ENCODE measurements at places on chromosomes 12 and 14.

DNA sequence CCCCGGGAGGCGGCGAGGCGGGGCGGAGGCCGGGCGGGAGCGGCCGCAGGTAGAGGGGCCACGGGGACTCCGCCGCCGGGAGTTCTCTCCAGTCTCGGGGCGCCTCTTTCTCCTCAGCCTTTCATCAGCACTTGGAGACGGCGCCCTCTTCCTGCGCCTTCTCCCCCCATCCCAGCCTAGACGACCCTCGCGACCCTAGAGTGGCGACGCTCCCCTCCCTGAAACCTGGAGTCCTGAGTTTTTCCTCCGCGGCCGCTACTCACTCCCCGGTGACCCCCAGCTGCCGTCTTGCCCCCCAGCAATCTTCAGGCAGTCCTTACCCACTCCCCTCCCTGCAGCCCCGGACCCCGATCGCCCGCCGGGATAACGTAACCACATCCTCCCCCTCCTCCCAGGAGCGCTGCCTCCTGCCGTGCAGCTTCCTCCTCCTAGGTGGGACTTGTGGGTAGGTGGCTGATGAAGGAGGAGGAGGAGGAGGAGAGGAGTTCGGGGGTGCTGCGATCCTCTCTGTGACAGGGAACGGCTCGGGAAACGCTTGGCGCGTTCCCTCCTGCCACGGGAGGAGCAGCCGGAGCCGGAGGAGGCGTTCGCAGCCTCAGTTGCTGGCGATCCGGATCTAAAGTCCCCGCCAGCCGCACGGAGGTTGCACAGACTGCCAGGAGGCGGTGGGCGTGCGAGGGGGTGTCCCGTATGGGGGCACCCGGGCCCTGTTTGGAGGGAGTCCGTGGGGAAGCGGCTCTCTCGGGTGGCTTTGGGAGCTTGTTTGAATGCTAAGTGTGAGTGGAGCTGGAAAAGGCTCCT is 891 bp downstream of the PLEKHA5 start:
- DNase-seq: peak; percentile 2

DNA sequence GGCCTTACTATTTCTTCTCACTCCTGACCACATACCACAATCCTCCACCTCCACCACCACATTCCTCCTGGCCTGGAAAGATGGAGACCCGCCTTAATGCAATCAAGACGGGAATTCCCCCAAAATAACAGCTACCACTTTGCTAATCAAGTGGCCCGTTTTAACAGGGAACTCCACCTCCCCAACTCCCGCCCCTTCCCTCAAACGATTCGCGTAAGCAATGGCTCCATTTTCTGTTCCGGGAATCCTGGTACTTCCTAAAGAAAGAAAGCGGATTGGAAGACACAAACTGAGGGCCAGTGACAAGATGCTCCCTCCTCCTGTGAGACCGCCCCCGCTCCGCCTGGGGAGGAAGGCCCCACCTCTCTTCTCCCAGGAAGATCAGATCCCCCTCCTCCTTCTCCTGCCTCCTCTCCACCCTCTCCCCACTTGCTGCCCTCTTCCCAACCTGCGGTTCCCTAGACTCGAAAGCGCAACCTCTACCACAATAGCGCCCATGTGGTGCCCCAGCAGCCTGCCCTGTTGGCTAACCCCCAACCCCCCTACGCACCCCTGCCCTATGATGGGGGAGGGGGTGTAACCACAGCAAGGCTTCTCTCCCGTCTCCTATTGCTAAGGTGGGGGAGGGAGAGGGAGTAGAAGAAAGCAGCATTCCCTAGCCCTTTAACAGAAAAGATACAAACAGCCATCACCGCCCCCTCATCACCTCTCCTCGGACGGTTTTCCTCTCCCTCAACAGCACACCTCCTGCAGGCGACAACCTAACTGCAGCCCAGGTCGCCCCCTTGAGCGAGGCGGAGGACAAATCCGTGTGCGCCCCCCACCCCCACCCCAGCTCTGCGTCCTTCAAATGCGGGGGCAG is 777 bp downstream of the ARF3 start:
- no peak for DNase-seq

GRCh38 chr12:16020031-16020430 is 108.9 kb downstream of the DERA start:
- DNase-seq: no peak

DNA sequence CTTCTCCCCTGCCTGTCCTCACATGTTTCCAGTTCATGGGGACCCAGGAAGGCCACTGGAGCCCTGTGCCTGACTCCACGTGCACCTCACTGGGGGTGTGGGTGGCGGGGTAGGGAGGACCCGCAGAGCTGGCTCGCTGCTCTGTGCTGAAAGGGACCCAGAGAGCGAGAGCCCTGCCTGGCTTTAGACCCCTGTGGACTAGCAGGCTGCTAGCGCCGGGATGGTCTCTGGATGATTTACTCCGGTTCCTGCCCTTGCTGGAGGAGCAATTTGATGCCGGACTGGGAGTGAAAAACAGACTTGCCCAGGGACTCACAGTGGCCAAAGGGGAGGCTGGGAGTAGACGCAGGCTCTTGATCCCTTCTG is 49.0 kb downstream of the NTF3 start:
- no peak for DNase-seq

DNA sequence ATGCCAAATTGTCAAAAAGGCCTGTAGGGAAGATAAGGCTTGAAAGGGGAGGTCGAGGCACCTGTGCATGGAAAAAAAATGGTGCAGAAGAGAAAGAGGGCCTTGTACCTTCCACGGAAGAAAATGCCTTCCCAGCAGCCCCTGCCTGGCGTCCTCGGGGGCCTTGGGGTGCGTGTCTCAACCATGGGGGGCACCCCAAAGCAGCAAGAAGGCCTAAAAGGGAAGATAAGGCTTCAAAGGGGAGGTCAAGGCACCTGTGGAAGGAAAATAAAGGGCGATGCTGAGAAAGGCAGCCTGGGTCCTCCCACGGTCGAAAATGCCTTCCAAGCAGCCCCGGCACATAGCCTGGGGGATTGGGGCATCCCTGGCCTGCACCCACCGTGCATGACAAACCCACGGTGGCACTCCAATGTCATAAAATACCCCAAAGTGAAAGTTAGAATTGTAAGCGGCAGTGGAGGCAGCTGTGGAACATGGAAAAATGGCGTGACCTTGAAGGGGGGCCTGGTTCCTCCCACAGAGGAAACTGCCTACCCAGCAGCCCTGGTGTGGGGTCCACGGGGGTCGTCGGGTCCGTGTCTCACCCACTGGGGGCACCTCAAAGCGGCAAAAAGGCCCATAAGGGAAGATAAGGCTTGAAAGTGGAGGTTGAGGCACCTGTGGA is 275.0 kb downstream of the ALG10 start:
- no peak for DNase-seq

DNA sequence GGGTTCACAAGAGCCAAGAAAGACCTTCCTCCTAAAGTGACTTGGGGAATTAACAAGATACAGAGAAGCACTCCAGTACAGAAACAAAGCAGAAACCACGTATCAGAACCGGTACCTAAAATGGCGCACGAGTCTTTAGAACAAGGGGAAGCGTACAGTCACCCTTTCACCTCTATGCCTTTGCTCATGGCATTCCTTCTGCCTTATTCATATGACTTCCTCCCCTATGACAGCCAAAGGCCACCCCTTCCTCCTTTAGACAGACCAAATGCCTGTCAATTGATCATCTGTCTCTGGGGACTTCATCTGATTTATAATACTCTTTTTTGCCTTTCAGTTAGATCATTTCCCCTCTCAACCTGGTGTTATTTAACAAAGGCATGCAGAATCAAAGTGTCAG is 89.5 kb upstream of the OSBPL8 start:
- no peak for DNase-seq

GRCh38 chr14:72851635-72852034 is 42.3 kb downstream of the DPF3 start:
- DNase-seq: no peak

DNA sequence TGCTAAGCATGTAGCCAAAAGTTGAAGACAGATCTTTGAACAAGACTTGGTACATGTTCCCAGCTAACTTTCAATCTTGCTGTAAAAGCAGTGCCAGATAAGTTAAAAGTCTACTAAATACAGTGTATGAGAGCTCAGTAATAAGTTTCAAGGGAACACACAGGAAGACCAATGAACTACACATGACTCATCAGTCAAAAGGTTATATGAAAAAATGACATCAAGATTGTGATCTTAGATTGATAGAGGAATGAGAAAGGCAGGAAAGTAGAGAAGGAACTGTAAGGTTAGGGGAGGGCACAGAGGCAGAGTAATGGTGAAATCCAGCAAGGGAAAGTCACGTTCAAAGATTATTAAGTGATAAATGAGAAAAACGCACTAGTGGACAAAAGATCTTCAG is 249.9 kb upstream of the FLRT2 start:
- DNase-seq: no peak

DNA sequence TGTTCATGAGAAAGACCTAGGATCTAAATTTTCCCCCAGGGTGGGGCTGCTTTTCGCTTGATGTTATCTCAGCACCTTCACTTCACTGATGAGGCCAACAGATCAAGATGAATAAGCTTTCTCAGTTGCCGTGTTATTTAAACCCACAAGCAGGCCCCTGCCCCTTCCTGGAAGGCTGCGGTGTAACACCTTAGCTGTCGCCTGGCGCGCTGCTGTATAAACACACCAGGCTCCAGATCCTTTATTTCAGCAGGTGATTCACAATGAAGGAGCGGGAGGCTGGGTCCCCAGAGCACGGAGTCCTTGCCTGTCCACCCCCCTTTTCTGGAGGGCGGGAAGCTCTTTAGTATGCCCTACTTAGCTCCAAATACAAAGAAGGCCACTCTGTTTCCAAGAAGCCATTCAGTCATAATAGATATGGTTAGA is 515.4 kb downstream of the FUT8 start:
- DNase-seq: peak; percentile 77

- DNase-seq: no peak
Measured at GRCh38 chr12:21026302-21026701, 104.7 kb upstream of the SLCO1B1 start.

DNA sequence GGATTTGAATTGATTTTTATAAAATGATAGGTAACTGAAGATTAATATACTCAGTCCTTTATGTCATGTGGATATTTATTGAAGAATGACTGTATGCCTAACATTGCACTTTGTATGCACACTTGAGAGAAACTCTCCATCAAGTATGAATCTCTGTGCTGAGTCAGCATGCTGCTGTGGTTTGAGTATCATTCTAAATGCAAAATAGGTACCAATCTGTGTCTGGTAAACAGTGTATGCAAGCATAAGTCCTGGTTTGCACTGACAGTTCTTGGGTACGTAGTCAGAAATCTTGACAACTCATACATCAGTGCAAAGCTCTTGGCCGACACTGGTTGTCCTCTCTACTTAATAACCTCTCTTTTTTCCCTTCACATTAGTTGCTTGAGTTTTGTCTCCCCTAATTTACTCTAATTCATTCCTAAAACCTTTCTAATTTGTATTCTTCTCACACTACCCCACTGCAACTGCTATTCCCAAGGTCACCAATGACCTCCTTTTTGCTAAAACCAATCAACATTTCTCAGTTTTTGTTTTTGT is 21.8 kb downstream of the MGAT4C start:
- DNase-seq: no peak

DNA sequence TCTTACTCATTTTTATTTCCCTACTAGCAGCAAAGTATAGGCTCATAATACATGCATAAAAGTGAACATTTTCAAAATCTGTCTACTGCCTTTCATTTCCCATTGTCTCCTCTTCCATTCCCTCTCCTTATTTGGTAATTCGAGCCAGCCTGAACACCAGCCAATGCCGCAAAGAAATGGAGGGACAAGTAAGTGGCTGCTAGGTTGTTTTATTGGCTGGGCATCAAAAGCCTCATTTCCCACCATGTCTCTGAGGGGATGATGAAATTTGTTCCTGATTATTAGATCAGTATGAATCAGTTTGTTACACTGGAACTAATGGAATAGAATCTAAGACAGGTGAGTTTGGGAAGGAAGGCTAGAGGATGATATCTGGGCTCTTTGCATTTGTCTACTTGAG is 143.5 kb downstream of the KCNA5 start:
- no peak for DNase-seq

DNA sequence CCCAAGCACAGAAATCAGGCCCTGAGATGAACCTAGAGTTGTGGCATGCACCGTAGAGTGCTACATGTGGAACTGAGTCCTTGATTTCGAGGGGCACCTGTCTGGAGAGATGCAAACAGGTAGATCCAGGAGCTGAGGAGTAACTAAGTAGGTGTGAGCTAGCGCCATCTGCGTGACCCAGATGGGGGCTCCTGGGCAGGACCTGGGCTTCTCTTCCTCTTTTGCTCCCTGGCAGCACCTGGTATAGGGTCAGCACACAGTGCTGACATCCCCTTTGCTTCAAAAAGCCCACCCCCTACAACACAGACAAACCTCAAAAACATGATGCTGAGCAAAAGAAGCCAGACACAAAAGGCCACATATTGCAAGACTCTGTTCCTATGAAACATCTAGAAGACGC is 65.8 kb downstream of the PITPNM2 start:
- DNase-seq: no peak

Data from stimulated activated CD8-positive, alpha-beta memory T cell treated with anti-CD3 and anti-CD28 coated beads, Interleukin-15, amount 100 ng/mL, for 48 hours (primary cell).